Testis (tissue), 5 donors: ENCODE measurements at places on chromosomes 13 and 19. TPM values are rescaled to one million over a fixed set of nuclear protein-coding genes. Genes with fewer than 3 reads are reported as not detected.

DNA sequence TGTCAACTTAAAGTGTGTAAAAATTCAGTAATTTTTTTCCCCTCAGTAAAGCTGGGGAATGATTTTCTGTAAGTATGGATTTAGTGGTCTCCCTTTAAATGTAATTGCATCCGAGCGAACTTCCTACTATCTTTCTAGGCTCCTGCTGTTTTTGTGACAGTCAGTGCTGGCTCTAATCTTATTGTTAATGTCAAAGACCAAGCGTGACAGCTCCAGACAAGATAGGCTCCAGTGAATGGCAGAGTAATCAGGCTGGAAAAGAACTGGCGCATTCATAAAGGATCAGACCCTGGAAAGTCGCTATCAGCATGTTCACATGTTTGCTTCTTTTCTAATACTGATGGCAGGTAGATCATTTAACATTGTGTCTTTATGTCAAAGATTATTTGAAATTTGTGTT is 908.0 kb upstream of the ATXN8OS start:
- H3K36me3 ChIP-seq: no peaks in the 10 kb centered on the region
- no peaks in the 10 kb centered on the region for H3K27me3 ChIP-seq
- no peak overlapping the region for H3K4me3 ChIP-seq
- no peaks in the 10 kb centered on the region for H3K4me1 ChIP-seq
- no peak for DNase-seq
- no peak overlapping the region for H3K27ac ChIP-seq

GRCh38 chr19:19477705-19478383 is 37.5 kb downstream of the TSSK6 start:
- no peak overlapping the region for H3K27ac ChIP-seq
- no peaks in the 10 kb centered on the region for H3K36me3 ChIP-seq
- DNase-seq: no peak
- no peaks in the 10 kb centered on the region for H3K27me3 ChIP-seq
- H3K4me3 ChIP-seq: no peak overlapping the region

GRCh38 chr19:28061111-28061510 is 1151.8 kb downstream of the UQCRFS1 start:
- no peaks in the 10 kb centered on the region for H3K4me1 ChIP-seq
- H3K36me3 ChIP-seq: no peaks in the 10 kb centered on the region
- H3K27ac ChIP-seq: no peak overlapping the region
- no peak overlapping the region for H3K4me3 ChIP-seq
- no peaks in the 10 kb centered on the region for H3K27me3 ChIP-seq
- DNase-seq: no peak

- no peaks in the 10 kb centered on the region for H3K4me1 ChIP-seq
- no peak overlapping the region for H3K4me3 ChIP-seq
Observed at GRCh38 chr13:50400035-50400726, 384.9 kb downstream of the KCNRG start.

DNA sequence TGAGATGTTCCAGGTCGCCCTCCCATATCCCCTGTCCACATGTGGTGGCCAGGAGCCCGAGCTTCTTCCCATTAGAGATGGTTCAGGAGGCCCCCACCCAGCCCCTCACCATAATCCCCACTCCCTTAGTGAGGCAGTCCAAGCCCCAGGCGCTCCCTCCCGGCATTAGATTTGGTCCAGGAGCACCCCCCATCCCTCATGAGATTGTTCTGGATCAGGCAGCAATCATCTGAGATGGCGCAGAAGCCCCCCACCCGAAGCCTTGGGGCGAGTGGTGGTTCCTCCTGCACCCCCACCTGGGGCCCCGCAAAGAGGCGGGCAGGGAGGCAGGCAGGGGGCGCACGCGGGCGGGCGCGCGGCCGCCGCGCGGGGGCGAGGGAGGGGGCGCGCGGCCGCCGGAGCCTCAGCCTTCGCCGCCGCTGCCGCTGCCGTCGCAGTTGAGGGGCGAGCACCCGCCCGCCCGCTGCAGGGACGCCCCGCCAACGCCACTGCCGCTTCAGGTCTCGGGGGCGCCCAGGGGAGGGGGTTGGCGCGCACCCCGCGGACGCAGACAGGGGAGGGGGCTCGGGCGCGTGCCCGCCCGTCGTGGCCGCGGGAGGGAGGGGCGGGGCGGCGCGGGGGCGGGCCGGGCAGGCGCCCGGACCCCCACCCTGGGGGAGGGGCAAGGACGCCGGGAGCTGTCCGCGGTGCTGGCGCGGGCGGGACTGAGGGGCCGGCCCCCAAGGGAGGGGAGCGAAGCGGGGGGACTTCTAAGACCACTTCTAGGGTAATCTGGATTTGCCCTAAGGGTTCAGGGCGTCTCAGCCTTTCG is 46.4 kb upstream of the SHKBP1 start:
- H3K4me1 ChIP-seq: peaks cover 11% of the 10 kb centered on the region
- H3K4me3 ChIP-seq: peak overlapping the region; percentile 49
- H3K27me3 ChIP-seq: no peaks in the 10 kb centered on the region
- peak overlapping the region; percentile 80 for H3K27ac ChIP-seq
- no peaks in the 10 kb centered on the region for H3K36me3 ChIP-seq

DNA sequence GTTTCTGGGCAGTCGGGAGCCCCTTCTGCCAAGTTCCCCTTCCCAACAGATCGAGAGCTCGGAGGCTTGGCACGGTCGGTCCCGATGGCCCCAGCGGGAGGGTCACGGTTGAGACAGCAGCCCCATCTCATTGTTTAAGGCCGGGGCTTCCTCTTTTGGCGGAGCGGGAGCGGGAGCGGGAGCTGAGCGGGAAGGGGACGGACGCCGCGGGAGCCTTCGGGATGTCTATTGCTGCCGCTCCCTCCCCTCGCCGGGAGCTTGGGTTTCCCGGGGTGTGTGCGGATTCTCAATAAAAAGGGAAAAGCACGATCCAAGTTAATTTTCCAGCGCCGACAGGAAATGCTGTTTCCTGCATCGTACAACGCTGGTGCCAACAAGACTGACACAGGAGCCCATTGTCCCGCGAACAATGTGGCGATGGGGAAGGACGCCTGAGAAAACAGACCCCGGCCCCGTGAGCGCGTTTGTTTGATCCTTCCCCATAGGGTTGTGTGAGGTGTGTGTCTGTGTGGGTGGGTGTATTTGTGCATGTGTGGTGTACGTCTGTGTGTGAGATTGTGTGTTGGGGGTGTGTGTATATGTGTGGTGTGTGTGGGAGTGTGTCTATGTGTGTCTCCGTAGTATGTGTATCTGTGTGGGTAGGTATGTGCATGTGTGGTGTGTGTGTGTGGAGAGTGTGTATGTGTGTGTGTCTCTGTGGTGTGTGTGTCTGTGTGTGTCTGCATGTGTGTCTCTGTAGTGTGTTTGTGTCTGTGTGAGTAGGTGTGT is 36.3 kb upstream of the FLT1 start:
- no peak overlapping the region for H3K27ac ChIP-seq
- no peaks in the 10 kb centered on the region for H3K36me3 ChIP-seq
- H3K4me3 ChIP-seq: peak overlapping the region; percentile 12
- H3K27me3 ChIP-seq: no peaks in the 10 kb centered on the region

DNA sequence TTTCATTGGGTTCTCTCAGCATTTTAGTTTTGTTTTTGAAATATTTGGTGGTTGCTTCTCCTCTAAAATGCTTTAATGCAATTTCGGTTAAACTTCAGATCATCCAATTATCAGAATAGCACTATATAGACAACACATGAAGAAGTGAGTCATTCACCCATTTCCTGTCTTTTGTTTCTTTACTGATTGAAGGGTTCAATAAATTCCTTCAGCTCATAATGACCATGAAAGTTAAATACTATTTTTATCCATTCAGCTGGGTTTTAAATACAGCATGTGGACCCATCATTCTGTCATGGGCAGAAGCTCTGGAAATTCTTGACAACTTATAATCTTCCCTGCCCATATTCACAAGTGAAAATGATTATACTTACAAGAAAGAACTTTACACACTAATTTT is 187.2 kb downstream of the ITGBL1 start:
- no peak overlapping the region for H3K4me3 ChIP-seq
- no peaks in the 10 kb centered on the region for H3K36me3 ChIP-seq
- no peak for DNase-seq
- no peaks in the 10 kb centered on the region for H3K27me3 ChIP-seq
- H3K4me1 ChIP-seq: no peaks in the 10 kb centered on the region

DNA sequence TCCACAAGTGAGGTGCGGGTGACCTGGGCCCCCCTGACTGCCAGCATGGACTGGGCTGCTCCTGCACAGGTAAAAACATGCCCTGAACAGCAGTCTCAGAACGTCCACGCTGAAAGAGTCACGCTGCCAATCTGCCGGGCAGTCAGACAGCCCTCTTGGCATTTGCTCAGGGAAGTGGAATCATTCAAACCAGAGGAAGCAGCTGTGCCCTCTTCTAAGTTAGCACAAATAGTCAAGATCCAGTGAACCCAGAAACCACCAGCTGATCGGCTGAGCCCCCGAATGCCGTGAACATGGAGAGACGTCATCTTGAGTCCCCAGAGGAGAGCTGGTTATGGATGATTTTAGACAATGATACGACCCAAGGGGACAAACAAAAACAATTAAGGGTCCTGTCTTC is 34.4 kb downstream of the KLF2 start:
- H3K36me3 ChIP-seq: no peaks in the 10 kb centered on the region
- no peak for DNase-seq
- H3K4me1 ChIP-seq: peaks cover 39% of the 10 kb centered on the region
- H3K27ac ChIP-seq: no peak overlapping the region
- no peaks in the 10 kb centered on the region for H3K27me3 ChIP-seq
- no peak overlapping the region for H3K4me3 ChIP-seq

DNA sequence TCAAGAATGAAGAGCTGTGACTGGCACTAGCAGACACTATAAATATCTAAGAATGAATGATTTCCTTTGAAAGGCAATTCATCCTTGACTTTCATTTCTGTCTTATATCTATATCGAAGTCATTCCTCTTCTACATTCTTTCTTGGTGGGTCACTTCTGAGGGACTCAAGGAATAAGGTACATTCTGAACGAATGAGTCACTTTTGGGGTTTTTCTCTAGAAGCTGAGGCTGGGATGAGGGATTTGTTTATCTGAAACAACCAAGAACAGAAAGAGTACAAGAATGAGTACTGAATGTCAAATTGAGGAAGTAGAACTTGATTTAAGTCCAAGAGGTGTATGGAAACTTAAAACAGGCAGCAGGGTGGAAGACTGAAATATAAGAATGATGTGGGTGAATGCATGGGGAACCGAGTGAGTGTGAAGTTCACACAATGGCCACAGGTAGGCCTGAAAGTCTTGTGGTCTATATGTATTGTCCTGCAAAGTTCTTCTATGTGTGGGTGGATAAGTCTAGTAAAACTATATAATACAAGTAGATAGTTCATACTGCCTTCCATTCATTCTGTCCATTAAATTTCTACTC is 343.9 kb downstream of the OXGR1 start:
- no peak overlapping the region for H3K27ac ChIP-seq
- no peak for DNase-seq
- no peaks in the 10 kb centered on the region for H3K36me3 ChIP-seq
- H3K27me3 ChIP-seq: no peaks in the 10 kb centered on the region
- no peaks in the 10 kb centered on the region for H3K4me1 ChIP-seq

- H3K4me3 ChIP-seq: peak within 1 kb of the TSS; percentile 99
- H3K27ac ChIP-seq: peak within 1 kb of the TSS; percentile 99
Observed at GRCh38 chr19:46860846-46861690, at the start of gene ARHGAP35. TSS of gene ARHGAP35 (plus strand) at chr19:46860997. CDS start at chr19:46918676, 57,679 bp downstream.

DNA sequence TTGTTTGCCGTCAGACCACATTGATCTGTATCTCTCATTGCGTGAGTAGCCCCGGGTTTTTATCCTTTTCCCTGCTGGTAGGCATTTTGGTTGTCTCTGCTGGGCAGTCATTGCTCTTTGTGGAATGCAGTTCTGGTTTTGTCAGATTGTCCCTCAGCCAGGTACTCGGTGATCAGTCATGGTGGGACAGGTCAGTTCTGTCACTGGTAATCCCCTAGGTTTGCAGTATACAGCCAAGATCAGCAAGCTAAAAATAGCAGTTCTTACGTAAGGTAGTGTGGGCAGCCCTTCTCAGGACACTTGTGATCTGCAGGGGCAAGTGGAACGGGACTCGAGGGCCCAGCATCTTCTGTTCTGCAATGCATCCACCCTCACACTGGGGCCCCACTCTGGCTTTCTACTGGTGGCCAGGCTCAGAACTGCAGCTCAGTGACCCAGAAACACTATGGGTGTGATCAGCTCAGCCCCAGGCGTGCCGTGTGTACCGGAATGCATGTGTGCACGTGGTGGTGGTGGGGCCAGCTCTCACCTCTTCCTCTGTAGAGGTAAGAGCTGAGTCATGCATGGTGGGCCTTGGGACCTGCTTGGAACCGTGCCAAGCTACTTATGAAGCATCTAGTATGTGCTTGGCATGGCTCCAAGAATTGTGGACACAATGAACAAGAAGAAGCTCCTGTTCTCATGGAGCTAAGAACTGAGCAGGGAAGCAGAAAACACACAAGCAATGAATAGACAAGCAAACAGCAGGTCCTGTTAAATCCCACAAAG is 6.3 kb downstream of the PLEKHF1 start:
- H3K36me3 ChIP-seq: no peaks in the 10 kb centered on the region
- peak; percentile 46 for DNase-seq
- H3K4me3 ChIP-seq: no peak overlapping the region
- no peaks in the 10 kb centered on the region for H3K27me3 ChIP-seq
- no peak overlapping the region for H3K27ac ChIP-seq
- H3K4me1 ChIP-seq: peaks cover 47% of the 10 kb centered on the region

- no peak for DNase-seq
- no peaks in the 10 kb centered on the region for H3K4me1 ChIP-seq
Observed at GRCh38 chr13:41854758-41855157, 106.2 kb downstream of the VWA8 start.

DNA sequence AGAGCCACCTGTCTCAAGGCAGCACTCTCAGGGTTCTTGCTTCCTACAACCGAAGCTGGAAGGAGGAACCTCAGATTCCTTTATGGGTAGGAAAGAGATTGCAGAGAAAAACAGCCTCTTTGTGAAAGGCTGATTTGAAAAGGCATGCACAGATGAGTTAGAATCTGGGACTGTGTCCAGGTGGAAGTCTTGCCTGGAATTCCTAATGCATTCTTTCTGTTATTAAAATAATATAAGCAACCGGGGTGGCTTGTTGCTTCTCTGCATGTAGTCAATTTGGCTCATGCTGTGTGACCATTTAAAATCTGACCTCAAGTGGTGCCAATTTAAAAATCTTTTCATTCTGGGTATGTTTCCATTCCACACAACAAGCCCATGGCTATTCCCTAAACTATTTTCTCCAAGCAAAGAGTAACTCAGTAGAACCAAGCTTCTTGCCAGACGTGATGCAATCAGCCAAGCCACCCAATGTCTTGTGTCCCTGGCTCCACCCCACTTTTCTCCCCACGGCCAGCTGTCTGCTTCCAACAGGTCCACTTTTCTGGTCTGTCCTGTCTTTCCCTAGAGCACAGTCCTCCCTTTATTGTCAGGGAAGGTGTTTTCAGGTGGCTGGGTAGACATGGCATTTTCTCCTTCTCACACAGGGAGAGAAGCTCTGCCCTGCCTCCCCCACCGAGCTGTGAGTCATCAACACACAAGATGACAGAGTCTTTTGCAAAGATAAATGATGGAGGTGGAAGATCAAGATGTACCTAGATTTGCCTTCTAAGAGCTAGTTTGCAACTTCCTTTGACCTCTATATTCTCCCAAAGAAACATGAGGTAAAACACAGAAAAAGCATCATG is 394.3 kb downstream of the FOXO1 start:
- no peak overlapping the region for H3K4me3 ChIP-seq
- H3K4me1 ChIP-seq: peaks cover 4% of the 10 kb centered on the region
- H3K27me3 ChIP-seq: no peaks in the 10 kb centered on the region

CLPTM1 gene
- total RNA-seq: 204 TPM

CYP4F11 gene
- total RNA-seq: 4.3 TPM

KLK14 gene
- total RNA-seq: 0.63 TPM

PROZ gene
- total RNA-seq: 0.63 TPM

THSD8 gene
- total RNA-seq: 14.0 TPM

URAD gene
- total RNA-seq: 1.6 TPM

HRC gene
- 1.8 TPM for total RNA-seq

SLC25A41 gene
- 3.2 TPM for total RNA-seq

ICAM4 gene
- total RNA-seq: 0.25 TPM
